ENCODE measurements at places on chromosomes 7 and 10. TPM values are rescaled to one million over a fixed set of nuclear protein-coding genes. Genes with fewer than 3 reads are reported as not detected.

Gene AHR
- total RNA-seq: 97.1 TPM

Gene KIAA1217
- 7.7 TPM for total RNA-seq

Gene UTF1
- not detected for total RNA-seq

Gene SRRM3
- 0.24 TPM for total RNA-seq

Gene ZNF722
- not detected for total RNA-seq

Gene CRHR2
- total RNA-seq: not detected

Gene SMURF1
- total RNA-seq: 47.3 TPM

Gene HYAL4
- total RNA-seq: under 0.01 TPM

Data from tracheal epithelial cell (primary cell).